ENCODE measurements at places on chromosomes 2 and 18. TPM values are rescaled to one million over a fixed set of nuclear protein-coding genes. Genes with fewer than 3 reads are reported as not detected.

Gene TMEFF2
- total RNA-seq = 0.40 TPM

Gene MYO3B
- not detected for total RNA-seq

Gene GLI2
- 12.9 TPM for total RNA-seq

Gene ANKRD29
- total RNA-seq = 10.1 TPM

Gene SCN3A
- total RNA-seq = not detected

Gene METTL21A
- 16.7 TPM for total RNA-seq

Gene C2orf72
- 0.40 TPM for total RNA-seq

Gene ZEB2
- 30.3 TPM for total RNA-seq

Gene VAMP8
- 22.0 TPM for total RNA-seq

Gene CROCC2
- not detected for total RNA-seq

Gene GPR45
- not detected for total RNA-seq

Gene RASGRP3
- total RNA-seq = 0.45 TPM

Gene CXCR4
- total RNA-seq = not detected

Gene PLGLB2
- total RNA-seq = 0.30 TPM

Gene TLX2
- total RNA-seq = 2.8 TPM

Gene CYP27C1
- 1.2 TPM for total RNA-seq

Gene LINC00305
- not detected for total RNA-seq

Gene VIT
- 0.50 TPM for total RNA-seq

Gene AOX1
- 3.1 TPM for total RNA-seq

Gene IRS1
- 9.2 TPM for total RNA-seq

Gene SKOR2
- not detected for total RNA-seq

Gene PDCD1
- not detected for total RNA-seq

Gene NEB
- total RNA-seq = 1.1 TPM

Data from A375 (cell line).